ENCODE measurements at places on chromosomes 7 and 10.

- DNase-seq: peak; percentile 18
Measured at GRCh38 chr7:36563706-36564327, 160.5 kb downstream of the AOAH start.

- no peak for DNase-seq
Measured at GRCh38 chr10:43902842-43903241, 254.2 kb upstream of the ZNF32 start.

DNA sequence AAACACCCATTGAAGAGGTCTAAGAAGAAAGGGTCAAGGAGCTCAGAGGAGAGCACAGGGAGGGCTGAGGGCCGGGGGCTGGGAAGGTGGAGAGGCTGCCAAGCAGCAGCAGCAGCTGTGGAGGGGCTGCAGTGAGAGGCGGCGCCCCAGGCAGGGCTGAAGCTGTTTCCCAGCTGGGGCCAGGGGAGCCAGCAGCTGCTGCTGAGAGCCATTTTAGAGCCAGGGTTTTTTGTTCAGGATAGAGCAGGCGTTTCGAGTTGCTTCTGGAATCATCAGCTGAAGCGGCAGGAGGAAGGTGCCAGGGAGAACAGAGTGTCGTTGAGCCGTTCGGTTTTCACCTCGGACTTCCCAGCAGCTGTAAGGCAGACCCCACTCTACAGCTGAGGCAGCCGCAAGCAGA is 62.7 kb downstream of the LANCL2 start:
- no peak for DNase-seq

DNA sequence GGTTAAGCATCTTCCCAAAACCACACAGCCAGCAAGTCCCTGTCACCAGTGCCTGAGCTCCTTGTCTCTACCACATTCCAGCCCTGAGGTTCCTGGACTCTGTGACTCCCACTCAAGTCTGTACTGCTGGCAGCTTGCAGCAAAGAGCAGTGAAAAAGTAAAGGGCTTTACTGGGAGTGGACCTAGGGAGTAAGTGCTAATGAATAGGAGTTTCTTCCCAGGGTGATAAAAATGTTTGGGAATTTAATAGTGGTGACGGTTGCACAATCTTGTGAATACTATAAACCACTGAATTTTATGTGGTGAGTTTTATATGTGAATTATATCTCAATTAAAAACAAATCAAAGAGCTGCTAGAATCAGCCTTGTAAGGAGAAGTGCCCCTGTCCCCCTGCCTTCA is 22.6 kb downstream of the HSPA12A start:
- no peak for DNase-seq

DNA sequence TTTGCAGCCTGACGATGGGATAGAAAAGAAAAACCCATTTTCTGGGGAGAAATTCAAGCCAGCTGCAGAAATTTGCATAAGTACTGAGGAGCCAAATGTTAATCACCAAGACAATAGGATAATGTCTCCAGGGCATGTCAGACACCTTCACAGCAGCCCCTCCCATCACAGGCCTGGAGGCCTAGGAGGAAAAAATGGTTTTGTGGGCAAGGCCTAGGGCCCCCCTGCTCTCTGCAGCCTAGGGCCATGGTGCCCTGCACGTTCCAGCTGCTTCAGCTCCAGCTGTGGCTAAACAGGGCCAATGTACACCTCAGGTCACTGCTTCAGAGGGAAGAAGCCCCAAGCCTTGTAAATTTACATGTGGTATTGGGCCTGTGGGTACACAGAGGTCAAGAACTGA is 158.2 kb downstream of the VWC2 start:
- DNase-seq: no peak

DNA sequence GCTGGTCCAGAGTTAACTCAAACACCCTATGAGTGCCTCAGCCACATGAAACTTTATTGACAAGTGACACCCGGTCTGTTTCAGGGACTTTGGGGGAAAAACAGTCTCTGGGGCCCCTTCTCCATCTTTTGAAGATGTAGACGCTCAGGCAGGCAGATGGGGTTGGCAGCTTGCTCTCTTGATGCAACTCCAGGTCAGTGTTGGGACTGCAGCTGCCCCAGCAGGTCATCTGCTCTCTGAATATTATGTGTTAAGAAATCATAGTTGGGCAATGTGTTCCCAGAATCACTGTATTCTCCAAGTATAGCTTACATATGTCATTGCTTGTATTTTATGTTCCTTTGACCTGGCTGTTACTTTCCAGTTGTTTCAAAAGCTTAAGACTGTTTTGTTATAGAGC is 544.9 kb upstream of the MGMT start:
- DNase-seq: no peak

DNA sequence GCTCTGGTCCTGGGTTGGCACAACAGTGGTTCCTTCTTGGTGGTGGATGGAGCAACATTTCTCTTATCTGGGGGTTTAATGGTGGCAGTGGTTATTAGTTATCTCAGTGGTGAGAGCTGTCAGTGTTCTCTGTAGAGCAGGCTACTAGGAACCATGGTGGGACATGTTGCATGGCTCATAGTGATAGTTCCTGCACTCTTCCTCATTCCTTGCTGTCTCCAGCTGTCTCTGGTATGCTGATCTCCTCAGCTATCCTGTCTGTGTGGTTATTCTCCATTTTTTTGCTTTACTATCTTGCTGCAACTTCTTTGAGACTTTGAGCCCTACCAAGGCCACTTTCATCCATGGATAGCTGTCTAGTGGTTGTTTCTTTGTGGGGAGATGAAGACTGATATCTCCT is 44.0 kb downstream of the CCDC7 start:
- DNase-seq: no peak

- DNase-seq: no peak
Measured at GRCh38 chr7:87671-88070, 104.7 kb upstream of the FAM20C start.

GRCh38 chr10:3071405-3072198 is 4.3 kb downstream of the PFKP start:
- peak; percentile 93 for DNase-seq

GRCh38 chr10:29860166-29860565 is 199.2 kb downstream of the JCAD start:
- DNase-seq: no peak

DNA sequence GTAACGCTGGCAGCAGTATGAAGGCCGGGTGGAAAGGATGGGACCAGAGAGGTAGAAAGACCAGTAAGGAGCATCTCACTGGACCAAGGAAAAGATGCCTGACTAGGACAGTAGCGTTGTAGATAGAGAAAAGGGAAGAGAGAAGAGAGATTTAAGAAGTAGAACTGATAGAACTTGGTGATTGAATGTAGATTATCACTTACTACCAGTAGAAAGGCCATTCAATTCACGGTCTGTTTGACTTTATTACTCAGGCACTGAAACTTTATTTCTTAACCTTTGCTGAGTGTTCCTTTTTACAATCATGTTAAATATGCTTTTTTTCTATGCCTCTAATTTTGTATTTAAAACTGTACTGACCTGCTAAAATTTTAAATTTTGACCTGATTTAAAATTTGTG is 12.2 kb downstream of the MCU start:
- DNase-seq: no peak

GRCh38 chr7:51314726-51315125 is 1.9 kb downstream of the COBL start:
- no peak for DNase-seq

GRCh38 chr10:60846173-60846572 is 67.9 kb downstream of the CDK1 start:
- peak; percentile 37 for DNase-seq

DNA sequence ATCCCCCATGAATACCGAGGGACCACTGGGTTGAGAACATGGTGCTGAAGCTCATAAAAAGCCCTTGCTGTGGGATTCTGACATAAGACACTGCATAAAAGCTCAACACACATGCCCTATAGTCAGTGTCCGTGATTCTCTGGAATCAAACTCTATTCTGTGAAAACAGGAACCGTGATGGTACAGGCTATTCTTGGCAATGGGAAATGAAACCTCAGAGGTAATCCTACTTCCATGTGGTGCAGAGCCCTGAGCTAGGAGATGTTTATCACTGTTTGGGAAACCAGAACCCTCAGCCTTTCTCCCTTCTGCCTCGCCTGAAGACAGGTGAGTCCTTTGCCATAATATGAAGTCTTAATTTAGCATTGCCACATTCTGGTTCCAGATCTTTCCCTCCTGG is 80.8 kb upstream of the PRSS1 start:
- DNase-seq: no peak

DNA sequence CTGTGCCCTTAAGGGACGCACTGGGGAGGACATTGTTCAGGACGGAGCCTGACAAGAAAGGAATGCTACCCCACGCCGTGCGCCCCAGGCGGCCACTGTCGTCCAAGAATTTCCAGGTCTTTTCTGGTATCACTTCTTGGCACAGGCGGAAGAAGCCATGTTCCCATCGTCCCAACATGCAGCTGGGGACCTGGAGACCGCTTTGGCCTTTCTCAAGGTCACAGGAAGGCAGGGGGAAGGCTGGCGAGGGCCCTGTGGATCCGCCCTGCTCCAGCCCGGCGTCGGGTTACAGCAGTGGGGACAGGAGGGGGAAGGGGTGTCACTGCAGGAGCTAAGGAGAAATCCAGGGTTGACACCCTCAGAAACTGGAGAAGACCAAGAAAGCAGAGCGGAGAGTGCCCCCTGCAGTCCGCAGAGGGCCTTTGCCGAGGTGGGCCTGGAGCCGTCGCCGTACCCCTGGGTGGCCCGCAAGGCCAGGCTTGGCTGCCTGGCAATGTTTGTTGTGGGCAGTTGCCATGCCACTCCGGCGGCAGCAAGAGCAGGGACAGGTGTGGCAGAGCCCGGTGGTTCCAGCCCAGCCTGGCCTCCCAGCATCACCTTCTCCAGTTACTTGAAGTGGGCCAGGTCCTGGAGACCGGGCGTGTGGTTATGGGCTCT is 104.1 kb downstream of the LHPP start:
- DNase-seq: peak; percentile 11

- DNase-seq: peak; percentile 37
Measured at GRCh38 chr7:36301914-36302771, 87.5 kb upstream of the ANLN start.

- no peak for DNase-seq
Measured at GRCh38 chr7:50339990-50340500, 35.5 kb downstream of the IKZF1 start.

GRCh38 chr10:70321897-70322890 is 38.4 kb upstream of the NPFFR1 start:
- no peak for DNase-seq

GRCh38 chr7:48118041-48118440 is 29.0 kb downstream of the UPP1 start:
- DNase-seq: peak; percentile 61

DNA sequence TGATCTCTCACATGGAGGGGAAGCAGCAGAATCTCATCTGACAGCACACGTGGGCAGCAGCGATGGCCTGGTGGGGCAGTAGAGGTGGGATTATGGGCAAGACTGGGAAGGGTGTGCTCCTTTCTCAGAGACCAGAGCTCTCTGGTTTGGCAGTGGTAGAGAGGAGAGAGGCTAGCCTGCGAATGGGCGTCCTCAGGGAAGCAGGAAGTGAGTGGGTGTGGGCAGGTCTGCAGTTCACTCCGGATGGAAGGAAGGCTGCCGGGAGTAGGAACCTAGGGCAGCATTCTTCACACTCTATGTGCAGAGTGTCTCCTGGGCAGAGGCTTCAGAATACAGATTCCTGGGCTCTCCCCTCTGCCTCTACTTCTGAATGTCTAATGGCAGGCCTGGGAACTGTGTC is 162.8 kb upstream of the BMPER start:
- DNase-seq: no peak

GRCh38 chr7:140676306-140676705 is 3.6 kb downstream of the ADCK2 start:
- no peak for DNase-seq

DNA sequence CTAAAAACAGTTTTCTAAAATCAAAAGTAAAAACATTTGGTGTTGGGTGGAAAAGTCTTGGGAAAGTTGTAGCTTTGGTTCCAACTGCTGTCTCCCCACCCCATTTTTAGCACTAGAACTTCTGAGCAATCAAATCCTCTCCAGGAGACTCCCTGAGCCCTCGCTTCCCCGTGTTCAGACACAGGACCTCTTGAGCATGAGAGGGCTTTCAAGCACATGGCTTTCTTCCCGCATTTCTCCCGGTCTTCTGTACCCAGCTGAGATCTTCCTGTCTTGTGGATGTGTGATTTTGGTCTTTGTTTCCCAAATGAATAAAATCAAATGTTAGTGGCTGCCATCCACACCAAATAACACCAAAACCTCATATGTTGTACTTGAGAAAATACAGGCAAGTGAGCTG is 5.0 kb downstream of the CXCL12 start:
- no peak for DNase-seq

- DNase-seq: peak; percentile 44
Measured at GRCh38 chr10:32189400-32190084, 133.3 kb upstream of the KIF5B start.

GRCh38 chr7:39383136-39383535 is 183.1 kb upstream of the YAE1 start:
- no peak for DNase-seq

GRCh38 chr10:34933676-34934075 is 118.6 kb upstream of the PARD3 start:
- peak; percentile 47 for DNase-seq

- peak; percentile 87 for DNase-seq
Measured at GRCh38 chr10:97334370-97335175, at the start of gene FRAT2. Gene FRAT2, minus strand, starts transcription at chr10:97334729. Its CDS starts 157 bp downstream, at chr10:97334572.

GRCh38 chr7:57819491-57819981 is 369.6 kb downstream of the ZNF716 start:
- no peak for DNase-seq

- no peak for DNase-seq
Measured at GRCh38 chr10:114320249-114321116, 81.4 kb downstream of the VWA2 start.

DNA sequence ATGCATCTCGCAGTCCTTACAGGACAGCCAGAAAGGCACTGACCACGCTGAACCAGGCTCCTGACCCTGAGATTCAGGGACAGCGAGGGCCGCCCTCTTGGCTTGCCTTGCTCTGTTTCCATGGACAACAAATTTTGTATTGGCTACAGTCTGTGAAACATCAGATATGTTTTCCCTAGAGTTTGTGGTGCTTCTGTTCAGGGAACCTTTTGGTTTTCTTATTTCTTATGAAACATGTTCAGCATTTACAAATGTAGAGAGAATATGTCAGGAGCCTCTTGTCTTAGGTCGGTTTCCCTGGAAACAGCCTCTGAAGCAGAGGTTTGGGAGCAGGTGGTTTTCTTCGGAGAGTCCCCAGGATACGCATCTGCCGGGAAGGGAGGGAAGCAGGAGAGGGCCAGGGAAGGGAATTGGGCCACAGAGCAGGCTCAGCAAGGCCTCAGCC is 260.1 kb downstream of the CCDC3 start:
- DNase-seq: no peak

DNA sequence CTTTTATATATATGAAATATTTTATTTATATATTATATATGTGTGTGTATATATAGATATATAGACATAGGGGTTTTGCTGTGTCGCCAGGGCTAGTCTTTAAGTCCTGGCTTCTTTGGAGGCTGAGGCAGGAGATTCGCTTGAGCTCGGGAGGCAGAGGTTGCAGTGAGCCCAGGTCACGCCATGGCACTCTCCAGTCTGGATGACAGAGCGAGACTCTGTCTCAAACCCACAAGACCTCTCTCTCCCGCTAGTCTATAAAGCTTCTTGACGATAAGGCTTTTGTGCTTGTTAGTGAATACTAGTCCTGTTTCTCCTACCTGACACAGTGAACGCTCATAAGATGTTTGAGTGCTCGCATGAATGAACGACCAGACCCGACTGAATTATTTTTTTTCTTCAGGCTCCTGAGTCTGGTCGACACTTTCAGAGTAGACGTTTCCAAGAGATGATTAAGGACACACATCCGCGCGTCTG is 577 bp upstream of the DDX21 start:
- no peak for DNase-seq

GRCh38 chr7:134362587-134363483 is 46.1 kb upstream of the SLC35B4 start:
- DNase-seq: peak; percentile 69

- no peak for DNase-seq
Measured at GRCh38 chr10:96406091-96406490, 47.3 kb upstream of the OPALIN start.

All from fibroblast of mammary gland (primary cell).